Progenitor cell of endocrine pancreas (in vitro differentiated cells): ENCODE measurements at places on chromosomes 13 and 19. TPM values are rescaled to one million over a fixed set of nuclear protein-coding genes. Genes with fewer than 3 reads are reported as not detected.

GTPBP3 gene
- total RNA-seq: 44.5 and 46.9 TPM in 2 replicates

CLDND2 gene
- total RNA-seq: 0.73 and 1.4 TPM in 2 replicates

ZNF628 gene
- 12.9 and 16.8 TPM in 2 replicates for total RNA-seq

ZNF563 gene
- total RNA-seq: 1.6 and 2.0 TPM in 2 replicates

ZFP82 gene
- total RNA-seq: 15.4 and 16.4 TPM in 2 replicates

SSC5D gene
- total RNA-seq: 1.1 and 1.6 TPM in 2 replicates

FREM2 gene
- total RNA-seq: 75.3 and 92.8 TPM in 2 replicates

DIRAS1 gene
- 8.6 and 10.8 TPM in 2 replicates for total RNA-seq

THOP1 gene
- total RNA-seq: 103 and 108 TPM in 2 replicates

RPS28 gene
- 1,546 and 1,552 TPM in 2 replicates for total RNA-seq

UPF1 gene
- 87.1 and 90.9 TPM in 2 replicates for total RNA-seq

KLK2 gene
- total RNA-seq: not detected in 2 replicates

ZNF492 gene
- total RNA-seq: not detected in 2 replicates

GCDH gene
- 59.3 and 60.6 TPM in 2 replicates for total RNA-seq

CYP2F1 gene
- total RNA-seq: not detected in 2 replicates

POGLUT2 gene
- total RNA-seq: 20.2 and 20.7 TPM in 2 replicates

DNA sequence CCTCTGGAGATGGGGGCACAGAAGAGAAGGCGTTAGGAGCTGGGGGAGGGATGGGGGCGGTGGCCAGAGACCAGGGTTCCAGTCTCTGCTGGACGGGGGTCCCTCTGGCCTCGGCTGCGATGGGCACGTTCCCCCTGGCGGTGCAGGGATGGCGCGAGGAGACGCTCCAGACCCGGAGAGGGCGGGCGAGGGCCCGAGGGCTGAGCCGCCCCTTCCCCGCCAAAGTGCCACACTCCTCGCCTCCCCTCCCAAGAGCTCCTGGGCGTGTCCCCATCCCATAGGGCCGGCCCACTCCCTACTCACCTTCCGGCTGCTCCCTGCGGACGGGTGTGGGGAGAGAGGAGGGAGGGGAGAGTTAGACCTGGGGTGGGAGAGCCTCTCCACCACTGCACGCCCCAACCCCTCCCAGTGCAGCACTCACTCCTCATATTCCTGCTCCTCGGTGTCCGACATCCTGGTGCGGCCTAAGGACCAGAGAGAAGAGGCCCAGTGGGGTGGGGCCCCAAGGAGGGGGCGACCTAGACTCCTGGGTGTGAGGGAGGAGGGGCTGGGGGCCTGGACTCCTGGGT is 2.2 kb downstream of the TNNT1 start:
- H3K4me1 ChIP-seq: peaks cover 3% of the 10 kb centered on the region
- peaks cover 65% of the 10 kb centered on the region for H3K27me3 ChIP-seq
- H3K4me3 ChIP-seq: no peak overlapping the region
- DNase-seq: no peak
- H3K36me3 ChIP-seq: peaks cover under 1% of the 10 kb centered on the region

- no peak overlapping the region for H3K27ac ChIP-seq
- peaks cover 2% of the 10 kb centered on the region for H3K27me3 ChIP-seq
- no peak overlapping the region for H3K4me3 ChIP-seq
- H3K4me1 ChIP-seq: no peaks in the 10 kb centered on the region
- no peaks in the 10 kb centered on the region for H3K36me3 ChIP-seq
These were observed 462.5 kb downstream of the FGF14 start for GRCh38 chr13:101939370-101939769.

DNA sequence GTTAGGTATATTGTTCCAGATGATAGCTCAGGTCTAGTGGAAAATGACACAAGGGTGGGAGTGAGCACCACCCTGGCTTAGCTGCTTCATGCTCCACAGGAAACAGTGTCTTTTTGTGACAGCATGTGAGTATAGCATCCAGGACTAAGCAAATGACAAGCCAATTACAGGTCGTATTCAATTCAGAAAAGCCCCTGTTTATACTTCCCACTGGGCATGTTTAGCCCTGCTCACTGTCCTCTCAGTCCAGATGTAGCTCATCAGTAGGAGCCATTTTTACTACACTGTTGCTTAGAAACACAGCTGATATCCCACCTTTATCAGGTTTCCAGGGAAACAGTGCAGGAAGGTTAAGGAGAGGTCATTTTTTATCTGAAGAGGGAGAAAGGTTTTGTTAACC is 8.0 kb downstream of the ABHD13 start:
- H3K4me3 ChIP-seq: peak overlapping the region; percentile 42
- no peak for DNase-seq
- H3K27ac ChIP-seq: peak overlapping the region; percentile 75
- H3K36me3 ChIP-seq: peaks cover 10% of the 10 kb centered on the region
- H3K4me1 ChIP-seq: peaks cover 64% of the 10 kb centered on the region

- no peaks in the 10 kb centered on the region for H3K27me3 ChIP-seq
- H3K36me3 ChIP-seq: no peaks in the 10 kb centered on the region
- no peak overlapping the region for H3K27ac ChIP-seq
- peaks cover 39% of the 10 kb centered on the region for H3K4me1 ChIP-seq
- DNase-seq: no peak
- no peak overlapping the region for H3K4me3 ChIP-seq
These were observed 88.0 kb upstream of the FRY start for GRCh38 chr13:31943591-31943990.

DNA sequence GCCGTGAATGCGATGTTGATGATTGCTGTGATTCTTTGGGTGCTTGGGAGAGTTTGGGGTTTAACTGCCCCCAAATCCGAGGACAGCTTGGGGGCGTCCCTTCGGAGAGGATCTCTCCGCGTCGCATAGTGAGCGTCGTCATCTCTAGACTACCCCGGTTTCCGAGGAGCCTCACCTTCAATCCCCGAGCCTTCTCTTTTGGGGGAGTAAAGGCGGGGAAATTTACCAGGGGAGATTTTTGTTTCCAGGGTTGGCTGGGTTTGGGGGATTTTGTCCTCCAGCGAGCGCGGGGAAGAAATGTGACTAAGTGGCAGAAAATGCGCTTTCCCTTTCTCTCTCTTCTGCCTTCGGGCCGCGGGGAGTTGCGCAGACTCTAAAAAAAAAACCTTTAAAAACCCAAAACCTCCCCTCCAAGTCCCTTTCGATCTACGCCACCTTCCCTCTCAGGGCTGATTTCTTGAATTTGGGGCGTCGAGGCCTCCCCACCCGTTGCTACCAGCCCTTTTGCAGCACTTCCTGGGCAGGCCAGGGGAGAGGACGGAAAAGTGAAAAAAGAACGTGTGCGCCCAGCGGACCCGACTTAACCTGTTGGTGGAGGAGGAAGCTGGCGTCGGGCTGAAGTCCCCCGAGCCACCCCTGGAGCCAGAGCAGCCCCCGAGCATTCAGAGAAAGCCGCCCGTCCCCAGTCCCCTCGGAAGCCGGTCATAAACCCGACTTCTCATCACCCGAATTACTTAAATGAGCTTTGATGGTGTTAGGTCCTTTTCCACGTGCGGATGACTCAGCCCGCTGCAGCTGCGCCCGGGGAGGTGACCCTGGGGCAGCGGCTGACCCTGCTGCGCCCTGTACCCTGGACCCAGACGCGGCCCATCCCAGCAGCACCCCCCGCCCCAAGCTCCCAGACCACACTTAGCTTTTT is 17.7 kb downstream of the NFIX start:
- H3K4me1 ChIP-seq: no peaks in the 10 kb centered on the region
- H3K27ac ChIP-seq: peak overlapping the region; percentile 31
- H3K36me3 ChIP-seq: no peaks in the 10 kb centered on the region

DNA sequence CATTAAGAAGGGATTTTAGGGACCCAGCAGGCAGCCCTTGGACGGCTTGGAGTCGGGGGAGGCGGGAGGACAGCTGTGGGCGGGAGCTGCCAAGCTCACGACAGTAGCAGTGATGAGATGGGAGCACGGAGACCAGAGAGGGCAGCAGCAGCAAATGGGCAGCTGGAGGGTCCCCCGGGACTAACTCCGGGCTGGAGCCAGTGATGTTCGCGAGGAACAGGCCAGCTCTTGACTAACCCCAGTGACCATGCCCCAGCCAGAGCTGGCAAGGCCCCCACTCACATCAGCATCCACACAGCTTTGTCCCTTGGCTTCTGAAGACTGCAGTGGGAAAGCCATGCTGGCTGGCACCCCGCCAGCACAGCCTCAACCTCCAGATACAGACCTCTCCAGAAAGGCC is 81.9 kb downstream of the RAB20 start:
- no peak overlapping the region for H3K4me3 ChIP-seq
- peaks cover 7% of the 10 kb centered on the region for H3K36me3 ChIP-seq
- no peak for DNase-seq
- no peaks in the 10 kb centered on the region for H3K27me3 ChIP-seq
- H3K27ac ChIP-seq: no peak overlapping the region

- H3K27ac ChIP-seq: peak overlapping the region; percentile 91
- H3K36me3 ChIP-seq: peaks cover 5% of the 10 kb centered on the region
- H3K4me1 ChIP-seq: peaks cover 11% of the 10 kb centered on the region
- H3K4me3 ChIP-seq: peak overlapping the region; percentile 70
- no peaks in the 10 kb centered on the region for H3K27me3 ChIP-seq
These were observed 63.4 kb downstream of the MLLT1 start for GRCh38 chr19:6216236-6216995.

GRCh38 chr13:89925107-89925506 is 1422.4 kb upstream of the MIR17HG start:
- H3K4me1 ChIP-seq: peaks cover 4% of the 10 kb centered on the region
- no peak for DNase-seq
- H3K4me3 ChIP-seq: no peak overlapping the region
- H3K36me3 ChIP-seq: no peaks in the 10 kb centered on the region
- no peak overlapping the region for H3K27ac ChIP-seq

- H3K4me1 ChIP-seq: no peaks in the 10 kb centered on the region
- no peaks in the 10 kb centered on the region for H3K36me3 ChIP-seq
- no peak overlapping the region for H3K27ac ChIP-seq
- DNase-seq: no peak
- H3K27me3 ChIP-seq: no peaks in the 10 kb centered on the region
These were observed 2702.6 kb downstream of the PCDH9 start for GRCh38 chr13:64527561-64527960.

- no peaks in the 10 kb centered on the region for H3K27me3 ChIP-seq
- H3K4me3 ChIP-seq: no peak overlapping the region
- peaks cover 9% of the 10 kb centered on the region for H3K36me3 ChIP-seq
These were observed 21.0 kb downstream of the DHX34 start for GRCh38 chr19:47370045-47370611.

DNA sequence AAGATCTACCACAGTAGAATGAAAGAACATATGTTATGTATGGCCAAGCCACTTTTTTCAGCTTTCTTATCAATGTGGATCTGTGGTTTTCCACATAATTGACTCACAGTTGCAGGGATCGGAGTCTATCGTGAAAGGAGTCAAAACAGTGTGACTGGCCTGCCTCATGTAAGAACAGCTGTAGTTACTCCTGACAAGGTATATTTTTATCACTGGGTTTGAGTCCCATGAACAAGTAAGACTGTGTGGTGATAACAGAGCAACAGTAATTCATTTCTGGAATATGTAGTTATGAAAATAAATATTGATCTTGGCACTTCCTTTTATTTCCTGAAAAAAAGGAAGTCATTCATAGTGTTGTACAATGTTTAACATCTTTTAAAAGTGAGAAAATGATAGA is 416.6 kb downstream of the KLF12 start:
- H3K27ac ChIP-seq: no peak overlapping the region
- H3K36me3 ChIP-seq: peaks cover 11% of the 10 kb centered on the region
- no peaks in the 10 kb centered on the region for H3K27me3 ChIP-seq
- H3K4me3 ChIP-seq: no peak overlapping the region

GRCh38 chr13:73782450-73783449 is 351.5 kb downstream of the KLF12 start:
- no peaks in the 10 kb centered on the region for H3K27me3 ChIP-seq
- no peak overlapping the region for H3K4me3 ChIP-seq
- no peak for DNase-seq
- H3K27ac ChIP-seq: peak overlapping the region; percentile 56

DNA sequence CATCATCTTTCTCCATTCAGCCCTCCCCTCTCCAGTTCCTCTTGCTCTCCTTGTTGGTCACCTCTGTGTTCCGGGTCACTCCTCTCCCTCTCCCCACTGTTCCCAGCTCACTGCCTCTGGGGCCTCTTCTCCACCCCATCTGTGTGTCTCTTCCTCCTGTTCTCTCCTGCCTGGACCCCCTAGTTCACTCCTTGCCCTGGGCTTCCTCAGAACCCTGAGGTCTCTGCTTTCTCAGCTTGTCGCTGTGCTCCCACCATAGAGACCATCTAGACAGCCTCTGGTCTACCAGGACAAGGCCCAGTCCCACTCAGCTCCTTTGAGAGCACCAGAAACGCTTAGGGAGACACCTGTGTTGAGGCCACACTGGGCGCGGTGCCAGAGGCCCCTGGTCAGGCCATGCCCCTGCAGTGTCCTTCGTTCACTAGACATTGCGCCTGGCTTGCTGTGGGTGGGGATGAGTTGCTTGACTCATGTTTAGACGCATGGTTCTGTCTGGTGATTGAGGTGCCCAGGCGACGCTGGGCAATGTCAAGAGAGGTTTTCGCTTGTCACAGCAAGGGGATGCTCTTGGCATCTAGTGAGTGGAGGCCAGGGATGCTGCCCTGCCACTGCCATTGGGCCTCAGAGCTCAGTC is 4.8 kb downstream of the LENG9 start:
- peaks cover 2% of the 10 kb centered on the region for H3K27me3 ChIP-seq
- H3K27ac ChIP-seq: peak overlapping the region; percentile 74
- peaks cover 21% of the 10 kb centered on the region for H3K36me3 ChIP-seq
- H3K4me1 ChIP-seq: peaks cover 1% of the 10 kb centered on the region
- DNase-seq: no peak

DNA sequence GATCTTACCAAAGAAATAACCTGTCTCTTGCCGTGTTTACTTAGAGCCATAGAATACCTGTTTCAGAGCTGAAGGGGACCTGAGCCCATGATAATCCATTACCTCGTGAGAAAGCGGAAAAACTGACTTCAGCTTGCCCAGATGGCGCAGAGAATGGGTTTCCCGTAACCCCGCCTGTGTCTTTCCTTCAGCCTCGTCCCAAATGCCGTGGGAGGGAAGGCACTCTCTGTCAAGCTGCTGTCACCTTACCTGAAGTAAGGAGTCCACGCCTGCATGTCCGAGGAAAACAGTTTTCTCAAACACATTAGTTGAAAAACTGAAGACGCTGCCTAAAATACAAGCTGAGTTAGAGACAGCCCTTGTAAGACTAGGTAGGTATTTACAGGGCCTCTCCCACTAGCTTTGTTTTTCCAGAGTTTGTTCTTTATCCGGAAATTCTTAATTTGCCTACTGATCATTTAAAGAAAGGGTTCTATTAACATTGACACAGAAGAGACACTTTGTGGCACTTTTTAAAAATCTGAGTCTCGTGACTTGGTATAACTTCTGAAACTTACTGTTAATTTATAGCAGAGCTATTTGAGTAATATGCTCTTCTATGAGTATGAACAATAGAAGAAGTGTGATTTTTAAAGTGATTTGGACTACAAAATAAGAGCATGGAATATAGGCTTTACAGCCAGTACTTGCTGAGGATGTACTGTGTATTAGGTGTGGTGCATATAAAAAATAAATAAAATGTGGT is 1.3 kb upstream of the INTS6 start:
- no peaks in the 10 kb centered on the region for H3K27me3 ChIP-seq
- DNase-seq: no peak
- peaks cover 16% of the 10 kb centered on the region for H3K36me3 ChIP-seq
- peak overlapping the region; percentile 89 for H3K4me3 ChIP-seq

DNA sequence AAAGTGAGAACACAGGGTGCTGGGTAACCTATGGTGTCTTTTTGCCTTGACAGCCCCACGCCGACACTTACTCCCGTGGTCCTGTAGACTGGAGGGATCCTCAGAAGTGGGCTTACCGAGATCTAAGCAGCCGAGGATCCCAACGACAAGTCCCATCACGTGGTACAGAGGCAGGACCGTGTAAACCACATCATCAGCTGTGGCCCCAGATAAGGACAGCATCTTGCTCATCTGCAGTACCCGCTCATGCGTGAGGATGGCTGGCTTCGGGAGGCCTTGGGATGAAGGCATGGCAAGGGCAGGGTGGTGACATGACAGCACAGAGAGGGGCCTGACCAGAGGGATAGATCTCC is 2.1 kb downstream of the SLC27A5 start:
- DNase-seq: no peak
- peaks cover 4% of the 10 kb centered on the region for H3K4me1 ChIP-seq
- H3K27me3 ChIP-seq: no peaks in the 10 kb centered on the region
- H3K36me3 ChIP-seq: peaks cover 3% of the 10 kb centered on the region
- no peak overlapping the region for H3K4me3 ChIP-seq
- H3K27ac ChIP-seq: no peak overlapping the region
